ENCODE measurements at places on chromosomes 11 and 22. TPM values are rescaled to one million over a fixed set of nuclear protein-coding genes. Genes with fewer than 3 reads are reported as not detected.
A peak's percentile ranks its signal among the peaks of the same experiment; 100 is the strongest.

ALG12 gene
- polyA plus RNA-seq: 27.0 TPM

SULT4A1 gene
- 2.1 TPM for polyA plus RNA-seq

OR51M1 gene
- polyA plus RNA-seq: not detected

RAB39A gene
- 0.72 TPM for polyA plus RNA-seq

DNA sequence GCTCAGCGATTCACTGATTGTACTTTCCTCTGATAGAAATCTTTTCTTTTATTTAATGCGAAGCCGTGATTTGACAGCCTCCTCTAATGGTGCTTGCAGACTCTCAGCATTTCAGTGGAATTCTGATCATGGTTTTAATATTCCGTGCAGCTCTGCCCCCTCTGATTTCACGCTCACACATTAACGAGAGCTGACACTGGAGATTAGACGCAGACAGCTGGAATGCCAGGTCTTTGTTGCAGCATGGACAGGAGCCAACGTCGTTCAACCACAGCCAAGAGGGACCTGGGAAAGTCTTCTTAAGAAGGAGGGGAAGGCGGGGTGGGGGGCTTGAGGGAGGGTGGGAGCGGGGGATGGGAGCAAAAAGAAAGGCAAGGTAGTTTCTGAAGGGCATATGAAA is 186.4 kb downstream of the BLID start:
- peak; percentile 38 for DNase-seq

DNA sequence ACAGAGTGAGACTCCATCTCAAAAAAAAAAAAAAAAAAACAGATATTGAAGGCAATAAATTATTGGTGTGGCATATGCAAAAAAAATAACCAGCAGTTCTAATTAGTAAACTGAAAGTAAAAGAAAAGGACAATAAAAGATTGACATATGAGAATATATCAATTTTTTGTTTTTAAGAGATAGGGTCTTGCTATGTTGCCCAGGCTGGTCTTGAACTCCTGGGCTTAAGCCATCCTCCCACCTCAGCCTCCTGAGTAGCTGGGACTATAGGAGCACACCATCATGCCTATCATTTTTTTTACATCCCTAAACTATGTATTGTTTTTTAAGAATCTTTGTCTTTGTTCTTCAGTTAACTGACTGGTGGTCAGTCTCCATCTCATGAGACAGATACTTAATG is 31.5 kb downstream of the PACSIN2 start:
- DNase-seq: no peak

- DNase-seq: no peak
These were observed 115.9 kb upstream of the TBCEL start for GRCh38 chr11:120907971-120908370.

DNA sequence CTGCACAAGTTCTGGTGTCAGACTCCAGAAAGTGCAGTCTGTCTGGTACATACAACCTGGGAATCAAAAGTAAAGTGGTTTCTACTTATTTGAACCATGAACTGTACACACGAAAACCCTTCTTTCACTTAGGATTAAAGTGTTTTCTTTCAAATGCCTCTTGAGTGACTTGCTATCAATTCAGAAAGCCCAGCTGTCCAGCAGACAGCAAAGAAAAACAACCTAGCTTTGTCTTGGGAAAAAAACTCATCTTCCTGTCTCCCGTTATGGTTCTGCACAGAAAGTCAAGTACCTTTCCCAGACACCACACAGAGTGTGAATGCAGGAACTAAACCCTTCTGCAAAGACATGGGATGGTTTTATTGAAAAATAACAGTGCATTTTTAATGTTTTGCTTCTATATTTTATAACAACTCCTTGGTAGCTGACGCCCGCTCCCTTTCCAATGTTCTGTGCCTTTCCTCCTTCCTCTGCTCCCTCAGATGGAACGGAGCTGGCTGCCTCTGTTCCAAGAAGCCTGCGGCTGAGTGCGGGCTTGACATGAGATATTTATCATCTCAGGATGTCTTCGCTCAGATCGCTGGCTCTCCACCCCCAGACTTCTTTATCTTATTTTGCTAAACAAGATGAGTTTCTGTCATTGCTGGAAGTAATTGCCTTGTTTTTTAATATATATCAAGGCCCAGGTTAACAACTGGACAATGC is 322.3 kb upstream of the B3GAT1 start:
- DNase-seq: no peak

DNA sequence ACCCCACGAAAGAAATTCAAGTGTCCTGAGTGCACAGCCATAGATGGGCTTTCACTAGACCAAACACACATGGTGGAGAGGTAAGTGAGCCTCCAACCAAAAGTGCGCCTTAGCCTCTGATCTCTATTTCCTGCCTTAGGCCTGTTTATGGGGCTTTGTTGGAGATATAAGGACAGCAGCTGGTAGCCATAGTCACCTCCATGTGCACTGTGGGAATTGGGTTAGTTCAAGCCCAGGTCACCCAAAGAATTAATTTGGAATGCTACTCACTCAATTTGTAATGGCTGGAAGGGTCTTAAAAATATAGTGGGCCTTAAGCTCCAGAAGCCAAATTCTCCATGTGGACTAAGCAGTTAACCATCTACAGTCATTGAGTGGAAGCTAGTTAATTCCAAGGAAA is 73.6 kb downstream of the ALX4 start:
- DNase-seq: peak; percentile 32

DNA sequence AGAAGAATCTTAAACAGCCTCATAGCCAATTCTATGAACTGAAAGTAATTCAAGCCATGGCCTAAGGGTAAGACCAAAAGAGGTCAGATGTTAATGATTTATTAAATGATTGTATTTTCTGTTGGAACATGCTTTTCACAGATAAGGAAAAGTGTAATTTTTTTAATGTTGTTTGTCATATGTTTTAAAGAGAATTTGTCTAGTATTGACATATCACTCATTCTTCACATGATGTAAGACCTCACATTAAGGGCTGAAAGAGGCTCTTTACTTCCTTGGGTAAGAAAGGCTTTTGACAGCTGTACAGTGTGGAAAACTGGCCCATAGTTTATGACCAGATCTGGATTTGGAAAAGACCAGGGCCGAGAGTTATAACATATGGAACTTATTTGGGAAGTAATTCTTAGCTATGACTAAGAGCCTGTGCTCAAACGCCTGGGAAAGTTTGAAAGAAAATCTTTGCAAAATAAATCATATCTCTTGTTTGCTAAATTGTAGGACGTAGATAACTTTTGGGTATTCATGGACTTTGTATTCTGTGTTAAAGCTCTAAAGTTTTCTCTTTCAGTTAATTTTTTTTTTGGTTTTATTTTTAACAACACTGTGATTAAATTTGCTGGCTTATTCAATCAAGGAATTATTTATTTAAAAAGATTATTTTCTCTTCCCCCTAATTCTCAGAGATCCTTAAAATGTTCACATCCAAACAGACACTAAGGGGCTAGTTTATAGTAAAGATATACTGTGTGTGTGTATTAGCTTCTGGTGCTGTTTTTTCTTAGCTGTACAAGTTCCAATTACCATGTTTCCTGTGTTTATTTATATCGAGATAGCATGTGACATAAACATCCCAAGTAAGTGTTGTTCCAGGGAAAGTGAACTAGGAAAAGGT is 162.2 kb downstream of the ARHGAP42 start:
- DNase-seq: no peak

- no peak for DNase-seq
These were observed 6.7 kb downstream of the RAG1 start for GRCh38 chr11:36574486-36574885.
